ENCODE measurements at places on chromosomes 16 and 17.

DNA sequence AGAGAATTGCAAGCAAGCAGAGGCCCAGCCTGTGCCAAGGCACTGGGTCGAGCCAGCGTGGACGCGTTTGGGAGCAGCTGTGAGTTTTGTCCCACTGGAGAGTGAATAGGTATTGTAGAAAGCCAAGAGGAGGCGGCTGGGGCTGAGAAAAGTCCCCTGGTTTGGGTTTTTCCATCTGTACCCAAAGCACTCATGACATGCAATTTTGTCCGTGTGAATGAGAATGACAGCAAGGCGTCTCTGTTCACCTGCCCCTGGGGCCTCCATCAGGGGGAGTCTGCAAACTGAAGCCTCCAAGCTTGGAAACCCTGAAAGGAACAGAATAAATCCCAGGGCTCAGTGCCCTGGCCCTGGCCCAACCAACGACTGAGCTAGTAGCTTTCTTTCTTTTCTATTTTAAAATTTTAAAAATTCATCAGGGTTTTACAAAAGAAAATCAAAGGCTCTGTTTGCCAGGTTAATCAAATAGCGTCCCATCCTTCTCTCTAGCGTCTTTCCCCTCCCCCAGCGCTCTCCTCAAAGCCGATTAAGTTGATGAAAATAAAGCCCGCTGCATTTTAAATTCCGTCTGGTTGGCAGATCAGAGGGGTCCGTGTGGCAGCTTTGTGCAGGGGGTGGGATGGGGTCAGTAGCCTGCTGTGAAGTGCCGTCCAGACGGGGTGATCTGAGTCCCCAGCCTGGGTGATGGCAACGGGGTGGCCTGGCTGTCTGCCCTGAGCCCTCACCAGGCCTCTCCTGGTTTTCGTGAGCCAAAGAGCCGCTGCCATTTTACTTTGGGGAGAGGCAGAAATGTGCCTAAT is 171.0 kb downstream of the KATNIP start:
- no peak for DNase-seq

DNA sequence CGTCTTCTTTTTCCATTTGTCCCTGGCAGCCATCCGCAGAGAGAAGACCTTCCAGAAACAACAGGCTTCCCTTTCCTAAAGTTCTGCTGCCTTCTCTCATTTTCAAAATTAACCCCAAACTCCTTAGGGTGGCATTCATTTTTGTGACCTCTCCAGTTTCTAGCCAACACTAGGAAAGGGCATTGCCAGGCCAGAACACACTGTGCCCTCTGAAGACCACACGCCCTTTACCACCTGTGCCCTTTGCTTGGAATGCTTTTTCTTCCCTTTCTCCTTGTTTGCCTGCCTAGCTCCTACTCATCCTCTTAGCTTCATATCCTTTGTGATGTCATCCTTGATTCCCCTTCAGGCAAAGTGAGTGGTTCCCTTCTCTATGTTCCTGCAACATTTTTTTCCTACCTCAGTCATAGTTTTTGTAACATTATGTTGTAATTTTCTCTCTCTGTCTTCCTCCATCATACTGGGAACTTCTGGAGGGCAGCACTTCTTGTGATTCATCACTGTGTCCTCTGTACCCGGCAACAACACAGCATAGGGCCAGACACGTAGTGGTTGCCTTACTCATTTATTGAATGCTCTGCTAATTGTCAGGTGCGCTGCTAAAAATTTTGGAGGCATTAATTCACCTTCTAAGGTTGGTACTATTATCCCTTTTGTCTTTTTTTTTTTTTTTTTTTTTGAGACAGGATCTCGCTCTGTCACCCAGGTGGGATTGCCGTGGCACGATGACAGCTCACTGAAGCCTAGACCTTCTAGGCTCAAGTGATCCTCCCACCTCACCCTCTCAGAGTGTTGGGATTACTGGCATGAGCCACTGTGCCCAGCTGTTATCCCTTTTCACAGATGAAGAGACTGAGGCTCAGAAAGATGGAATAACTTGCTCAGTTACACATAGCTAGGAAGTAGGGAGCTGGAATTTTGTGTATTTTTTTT is 1.0 kb downstream of the KAT8 start:
- DNase-seq, result no peak

- DNase-seq, result no peak
These were observed 251.4 kb downstream of the PHKB start for GRCh38 chr16:47712276-47713224.

DNA sequence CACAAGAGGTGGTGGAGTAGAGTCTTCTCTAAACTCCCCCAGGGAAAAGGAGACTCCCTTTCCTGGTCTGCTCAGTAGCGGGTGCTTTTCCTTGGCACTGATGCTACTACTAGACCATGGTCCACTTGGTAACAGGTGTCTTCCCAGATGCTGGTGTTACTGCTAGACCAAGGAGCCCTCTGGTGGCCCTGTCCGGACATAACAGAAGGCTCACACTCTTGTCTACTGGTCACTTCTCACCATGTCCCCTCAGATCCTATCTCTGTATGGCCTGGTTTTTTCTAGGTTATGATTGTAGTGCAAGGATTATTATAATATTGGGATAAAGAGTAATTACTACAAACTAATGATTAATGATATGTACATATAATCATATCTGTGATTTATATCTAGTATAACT is 49.7 kb upstream of the ARL4D start:
- DNase-seq, result no peak

All from stimulated activated CD8-positive, alpha-beta memory T cell treated with anti-CD3 and anti-CD28 coated beads, Interleukin-7, amount 100 ng/mL, for 1 hour (primary cell).